ENCODE measurements at places on chromosomes 16 and 17.

DNA sequence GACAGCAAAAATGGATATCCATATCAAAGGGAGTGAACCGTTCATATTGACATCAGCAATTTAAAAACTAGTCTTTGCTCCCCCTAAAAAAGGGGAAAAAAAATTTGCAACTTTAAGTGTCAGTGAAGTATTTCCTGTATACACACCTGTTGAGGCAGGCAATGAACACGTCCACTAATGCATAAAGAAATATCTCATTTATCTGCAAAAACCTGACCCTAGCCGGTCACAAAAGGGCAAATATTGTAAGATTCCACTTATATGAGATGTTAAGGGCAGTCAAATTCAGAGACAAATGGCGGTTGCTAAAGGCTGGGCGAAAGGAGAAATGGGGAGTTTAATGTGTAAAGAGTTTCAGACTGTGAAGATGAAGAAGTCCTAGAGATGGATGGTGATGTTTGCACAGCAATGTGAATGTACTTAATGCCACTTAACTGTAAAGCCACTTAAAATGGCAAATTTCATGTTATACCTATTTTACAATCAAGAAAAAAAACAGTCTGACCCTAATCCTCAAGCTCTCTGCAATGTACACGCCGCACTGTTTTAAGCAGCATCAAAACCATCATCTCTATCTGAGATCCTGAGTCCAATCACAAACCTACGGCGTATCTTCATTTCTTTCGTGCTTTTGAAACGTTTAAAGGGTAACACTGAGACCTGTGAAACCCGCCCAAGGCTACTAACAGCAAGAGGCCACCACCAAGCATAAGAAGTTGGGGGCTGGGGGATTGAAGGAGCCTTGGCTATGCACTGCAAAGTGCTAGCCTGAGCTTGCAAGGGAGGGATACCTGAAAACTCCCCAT, 1.1 kb downstream of the PARN start:
- peak overlapping the region; percentile 96 for H3K4me3 ChIP-seq
- peak overlapping the region; percentile 92 for H3K27ac ChIP-seq
- no peak for DNase-seq
- peaks cover 12% of the 10 kb centered on the region for H3K4me1 ChIP-seq

- DNase-seq = no peak
- H3K27ac ChIP-seq = no peak overlapping the region
These were observed 69.2 kb upstream of the WSB1 start for GRCh38 chr17:27224526-27225315.

GRCh38 chr17:4176808-4177472, 33.9 kb downstream of the CYB5D2 start:
- no peak for DNase-seq
- no peaks in the 10 kb centered on the region for H3K27me3 ChIP-seq

DNA sequence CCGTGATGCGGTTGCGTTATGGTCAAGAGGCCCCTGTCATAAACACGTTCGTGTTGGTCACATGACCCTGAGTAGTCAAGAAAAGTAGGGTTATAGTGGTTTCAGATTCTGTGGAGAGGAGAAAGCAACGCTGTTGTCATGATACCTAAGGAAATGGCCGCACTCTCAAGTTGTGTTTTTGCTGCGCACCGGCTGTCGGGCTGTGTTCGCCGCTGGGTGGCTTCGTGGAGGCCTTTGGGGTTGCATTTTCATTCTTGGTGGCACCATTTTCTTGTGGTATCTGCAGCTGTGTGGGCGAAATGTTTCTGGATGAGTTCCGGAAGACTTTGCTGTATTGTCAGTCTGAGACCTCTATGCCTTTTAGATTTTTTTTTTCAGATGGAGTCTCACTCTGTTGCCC, 35.0 kb downstream of the DEF8 start:
- H3K4me1 ChIP-seq = no peaks in the 10 kb centered on the region
- DNase-seq = no peak
- H3K4me3 ChIP-seq = no peak overlapping the region
- no peaks in the 10 kb centered on the region for H3K27me3 ChIP-seq
- no peaks in the 10 kb centered on the region for H3K36me3 ChIP-seq
- H3K27ac ChIP-seq = no peak overlapping the region

DNA sequence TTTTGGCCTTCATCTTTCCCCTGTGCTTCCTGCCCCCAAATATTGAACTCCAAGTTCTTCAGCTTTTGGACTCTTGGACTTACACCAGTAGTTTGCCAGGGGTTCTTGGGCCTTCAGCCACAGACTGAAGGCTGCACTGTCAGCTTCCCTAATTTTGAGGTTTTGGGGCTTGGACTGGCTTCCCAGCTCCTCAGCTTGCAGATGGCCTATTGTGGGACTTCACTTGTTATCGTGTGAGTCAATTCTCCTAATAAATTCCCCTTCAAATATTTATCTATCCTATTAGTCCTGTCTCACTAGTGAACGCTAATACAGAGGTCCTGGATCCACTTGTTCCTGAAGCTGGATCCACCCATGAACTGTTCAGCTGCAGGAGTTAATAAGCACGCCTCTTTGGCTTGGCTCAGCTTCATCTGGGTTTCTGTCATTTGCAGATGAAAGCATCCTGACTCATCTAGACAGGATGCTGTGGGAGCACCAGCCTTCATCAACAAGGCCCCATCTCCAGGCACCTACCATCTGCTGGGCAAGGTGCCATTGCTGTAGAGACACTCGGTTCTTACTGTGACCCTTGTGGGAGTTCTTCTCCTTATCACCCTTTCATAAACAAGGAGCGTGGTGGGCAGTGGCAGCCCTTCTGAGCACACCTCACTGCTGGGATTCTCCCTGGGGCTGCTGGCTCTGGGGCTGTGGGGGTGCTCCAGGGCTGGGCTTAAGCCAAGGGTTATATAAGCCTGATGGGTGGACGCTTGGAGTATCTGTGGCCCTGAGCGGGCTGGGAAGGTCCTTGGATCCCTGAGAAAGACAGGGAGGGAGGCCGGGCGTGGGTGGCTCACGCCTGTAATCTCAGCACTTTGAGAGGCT, 23.1 kb downstream of the LAT start:
- no peaks in the 10 kb centered on the region for H3K36me3 ChIP-seq
- H3K27ac ChIP-seq = no peak overlapping the region
- H3K4me1 ChIP-seq = no peaks in the 10 kb centered on the region

- no peak overlapping the region for H3K4me3 ChIP-seq
- no peak for DNase-seq
- no peaks in the 10 kb centered on the region for H3K4me1 ChIP-seq
- no peaks in the 10 kb centered on the region for H3K36me3 ChIP-seq
- no peak overlapping the region for H3K27ac ChIP-seq
These were observed 97.8 kb downstream of the CLEC16A start for GRCh38 chr16:11042191-11042590.

DNA sequence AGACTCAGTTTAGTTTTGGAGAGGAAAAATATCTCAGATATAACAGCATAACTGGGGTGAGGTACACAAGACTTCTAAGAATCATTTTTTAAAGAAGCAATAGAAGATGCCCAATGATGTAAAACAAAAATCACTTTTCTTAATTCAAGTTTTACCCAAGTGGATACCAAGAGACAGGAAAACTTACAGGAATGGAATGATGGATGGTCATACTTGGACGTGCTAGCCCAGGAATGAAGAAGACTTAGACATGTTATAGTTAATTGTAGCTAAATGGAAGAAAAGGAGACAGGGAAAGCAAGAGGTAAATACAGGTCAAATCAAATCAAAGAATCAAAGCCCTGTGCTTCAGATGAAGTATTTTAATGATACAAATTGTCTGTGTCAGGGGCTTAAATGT, 312.7 kb upstream of the KCNJ16 start:
- H3K27me3 ChIP-seq = no peaks in the 10 kb centered on the region
- H3K36me3 ChIP-seq = no peaks in the 10 kb centered on the region
- no peak overlapping the region for H3K27ac ChIP-seq

- H3K27me3 ChIP-seq = no peaks in the 10 kb centered on the region
- H3K4me1 ChIP-seq = peaks cover 18% of the 10 kb centered on the region
These were observed at the start of gene TMEM11 for GRCh38 chr17:21214015-21214776. TSS of gene TMEM11 (minus strand) at chr17:21214161. CDS start at chr17:21214152, 9 bp downstream.

GRCh38 chr16:69351309-69352027, at the start of gene TMED6:
TSS of gene TMED6 (minus strand) at chr16:69351786. CDS start at chr16:69351753, 33 bp downstream.
- DNase-seq = no peak
- H3K36me3 ChIP-seq = no peaks in the 10 kb centered on the region
- no peak within 1 kb of the TSS for H3K27ac ChIP-seq
- H3K27me3 ChIP-seq = no peaks in the 10 kb centered on the region
- no peak within 1 kb of the TSS for H3K4me3 ChIP-seq

DNA sequence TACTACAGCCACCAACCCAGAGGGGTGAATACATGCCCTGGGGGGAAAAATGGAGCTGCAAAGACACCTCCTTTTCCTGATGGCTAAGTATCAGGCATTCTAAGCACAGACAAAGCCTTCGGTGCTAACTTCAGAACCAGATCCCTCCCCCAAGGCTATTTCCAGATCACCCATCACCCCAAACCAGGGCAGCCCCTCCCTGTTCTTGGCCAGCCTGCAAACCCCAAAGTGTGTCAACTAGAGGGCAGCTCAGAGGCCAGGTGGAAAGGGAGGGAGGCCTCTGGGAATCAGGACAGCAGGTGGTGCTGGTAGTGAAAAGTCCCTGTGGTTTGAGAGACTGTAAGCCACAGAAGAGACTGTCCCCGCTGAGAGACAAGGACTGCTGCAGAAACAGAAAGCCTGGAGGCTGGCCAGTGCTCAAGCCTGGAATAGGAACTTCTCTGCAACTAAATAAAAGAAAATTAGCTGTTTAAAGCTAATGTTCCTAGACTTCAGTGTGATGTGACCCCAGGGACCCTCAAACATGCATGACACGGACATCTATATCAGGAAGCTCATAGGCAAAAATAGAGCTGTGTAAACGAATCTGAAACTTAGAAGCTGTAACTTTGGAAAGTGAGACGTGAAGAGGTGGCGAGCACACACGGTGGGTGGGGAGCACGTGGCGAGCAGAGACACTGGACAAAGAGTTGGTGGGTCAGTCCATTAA, 9.1 kb downstream of the TUBG1 start:
- H3K36me3 ChIP-seq = no peaks in the 10 kb centered on the region
- no peak overlapping the region for H3K4me3 ChIP-seq
- H3K27me3 ChIP-seq = no peaks in the 10 kb centered on the region
- no peaks in the 10 kb centered on the region for H3K4me1 ChIP-seq

DNA sequence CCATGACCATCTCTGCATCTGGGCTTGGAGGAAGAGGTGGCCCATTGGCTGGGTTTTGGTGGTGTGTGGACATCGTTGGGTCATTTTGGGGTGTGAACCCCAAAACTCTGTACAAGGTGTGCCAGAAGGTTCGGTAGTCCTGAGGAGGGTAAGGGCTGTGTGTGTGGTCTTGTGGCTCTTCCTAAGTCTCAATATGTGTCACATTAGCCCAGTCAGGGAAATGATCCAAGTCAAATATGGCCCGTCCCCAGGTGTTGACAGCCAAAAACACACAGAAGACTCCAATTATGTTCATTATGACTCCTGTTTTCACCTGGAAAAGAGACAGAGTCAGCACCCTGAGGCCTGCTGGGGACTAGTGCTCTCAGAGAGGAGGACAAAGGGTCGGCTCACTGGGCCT, 27.1 kb downstream of the SLC13A5 start:
- H3K27ac ChIP-seq = no peak overlapping the region
- no peaks in the 10 kb centered on the region for H3K36me3 ChIP-seq
- no peak overlapping the region for H3K4me3 ChIP-seq

GRCh38 chr17:41547921-41548843, 20.1 kb upstream of the KRT19 start:
- H3K27ac ChIP-seq = peak overlapping the region; percentile 78
- no peaks in the 10 kb centered on the region for H3K27me3 ChIP-seq
- peaks cover 12% of the 10 kb centered on the region for H3K4me1 ChIP-seq
- peak overlapping the region; percentile 40 for H3K4me3 ChIP-seq

DNA sequence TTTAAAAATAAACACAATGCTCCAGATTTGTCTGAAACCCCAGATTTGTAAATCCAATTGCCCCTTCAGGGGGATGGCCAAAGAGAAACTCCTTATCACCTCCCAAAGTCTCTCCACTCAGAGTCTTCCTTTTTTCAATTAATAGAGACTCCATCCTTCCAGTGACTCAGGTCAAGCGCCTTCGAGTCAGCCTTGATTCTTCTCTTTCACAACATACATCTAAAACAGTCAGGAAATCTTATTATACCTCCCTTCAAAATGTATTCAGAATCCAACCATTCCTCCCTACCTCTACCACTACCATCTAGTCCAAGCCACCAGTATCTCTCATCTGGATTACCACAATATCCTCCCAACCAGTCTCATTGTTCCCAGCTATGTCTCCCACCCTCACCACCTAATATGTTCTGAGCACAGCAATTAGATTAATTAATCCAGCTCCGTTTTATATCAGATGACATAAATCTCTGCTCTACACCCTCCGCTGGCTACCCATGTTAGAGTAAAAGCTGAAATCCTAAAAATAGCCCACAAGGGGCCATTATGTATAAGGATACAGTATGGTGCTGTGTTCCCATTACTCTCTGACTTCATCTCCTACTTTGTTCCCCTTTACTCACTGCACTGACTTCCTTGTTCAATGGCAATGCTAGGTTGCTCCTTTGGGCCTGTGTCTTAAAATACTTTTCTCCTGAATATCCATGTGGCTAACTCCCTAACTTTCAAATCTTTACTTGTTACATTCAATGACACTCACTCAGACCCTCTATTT, 11.8 kb downstream of the SIAH1 start:
- no peaks in the 10 kb centered on the region for H3K27me3 ChIP-seq
- no peak for DNase-seq
- no peak overlapping the region for H3K4me3 ChIP-seq

DNA sequence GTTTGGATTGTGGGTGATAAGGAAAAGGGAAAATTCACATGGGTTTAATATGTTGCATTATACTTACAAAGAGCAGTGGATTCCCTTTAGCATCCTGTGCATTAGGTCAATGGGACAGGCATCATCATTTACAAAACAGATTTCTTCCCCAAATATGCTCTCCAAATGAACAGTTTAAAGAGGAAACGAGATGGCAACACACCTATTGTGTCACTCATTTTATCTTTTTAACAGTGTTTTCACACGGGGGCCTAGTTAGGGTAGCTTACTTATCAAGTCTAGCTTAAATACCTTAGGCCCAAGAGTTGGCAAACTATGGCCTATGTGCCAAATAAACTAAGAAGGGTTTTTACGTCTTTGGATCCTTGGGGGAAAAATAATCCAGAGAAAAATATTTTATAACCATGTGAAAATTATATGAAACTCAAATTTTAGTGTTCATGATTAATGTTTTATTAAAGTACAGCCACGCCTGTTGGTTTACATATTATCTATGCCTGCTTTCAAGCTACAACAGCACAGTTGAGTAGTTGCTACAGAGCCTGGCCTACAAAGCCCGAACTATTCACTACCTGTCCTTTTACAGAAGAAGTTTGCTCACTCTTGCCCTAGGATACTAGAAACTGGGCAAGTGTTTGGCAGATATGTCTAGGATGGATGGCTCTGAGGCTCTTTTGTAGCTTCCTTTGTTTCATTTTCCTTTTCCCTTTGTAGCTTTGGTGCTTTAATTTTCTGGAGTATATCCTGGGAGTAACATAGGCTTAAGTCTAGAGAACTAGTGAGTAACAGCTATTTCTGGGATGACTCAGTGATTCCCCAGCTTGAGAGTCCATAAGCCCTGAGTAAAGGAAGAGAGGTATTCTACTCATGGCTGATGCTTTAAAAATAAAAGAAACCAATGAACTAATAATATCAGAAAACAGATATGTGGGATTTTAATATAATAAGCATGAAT, 12.4 kb downstream of the NUP93 start:
- H3K36me3 ChIP-seq = no peaks in the 10 kb centered on the region
- H3K4me3 ChIP-seq = no peak overlapping the region

GRCh38 chr17:1511290-1511689, 5.1 kb downstream of the INPP5K start:
- no peak overlapping the region for H3K4me3 ChIP-seq
- H3K27me3 ChIP-seq = no peaks in the 10 kb centered on the region
- DNase-seq = no peak
- H3K36me3 ChIP-seq = no peaks in the 10 kb centered on the region

- no peak overlapping the region for H3K4me3 ChIP-seq
- no peak overlapping the region for H3K27ac ChIP-seq
- H3K36me3 ChIP-seq = no peaks in the 10 kb centered on the region
These were observed 440.6 kb upstream of the DYNLRB2 start for GRCh38 chr16:80100186-80100585.

Data from breast epithelium (tissue), 4 donors.